Left renal cortex interstitium (tissue), 4 donors: ENCODE measurements at places on chromosomes 13 and 19.

- DNase-seq = no peak
These were observed 334.1 kb downstream of the TEX29 start for GRCh38 chr13:111654531-111654930.

- DNase-seq = no peak
These were observed 5.0 kb upstream of the MTMR6 start for GRCh38 chr13:25292301-25292700.

DNA sequence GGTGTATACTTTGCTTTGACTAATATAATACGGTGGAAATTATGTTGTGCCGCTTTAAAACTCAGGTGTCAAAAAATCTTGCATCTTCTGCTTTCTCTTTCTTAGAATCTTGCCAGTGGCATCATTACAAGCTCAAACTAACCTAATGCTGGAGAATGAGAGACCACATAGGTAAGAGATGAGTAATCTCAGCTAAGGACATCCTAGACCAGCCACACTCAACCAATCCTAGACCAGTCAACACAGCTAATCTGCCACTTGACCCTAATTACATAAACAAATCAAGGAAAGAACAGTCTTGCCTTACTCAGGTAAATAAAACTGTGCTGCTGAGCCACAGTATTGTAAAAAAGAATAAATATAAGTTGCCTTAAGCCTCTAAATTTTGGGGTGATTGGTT, 1323.9 kb upstream of the SPRY2 start:
- no peak for DNase-seq

DNA sequence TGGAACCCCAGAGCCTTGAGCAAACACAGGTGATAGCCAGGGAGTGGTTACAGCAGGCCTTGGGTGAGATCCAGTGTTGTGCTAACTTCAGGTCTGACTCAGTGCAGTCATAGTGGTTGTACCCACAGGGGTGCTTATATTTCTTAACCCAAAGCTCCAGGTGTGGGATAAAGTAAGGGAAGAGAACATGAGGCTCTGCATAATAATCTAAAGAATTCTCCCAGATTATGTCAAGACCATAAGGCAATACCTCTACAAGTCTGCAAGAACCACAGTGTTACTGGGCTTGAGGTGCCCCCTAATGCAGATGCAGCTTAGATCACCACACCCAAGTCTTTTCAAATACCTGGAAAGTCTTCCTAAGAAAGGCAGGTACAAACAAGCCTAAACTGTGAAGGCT, 485.4 kb downstream of the RFC3 start:
- DNase-seq = no peak

GRCh38 chr13:77533875-77534788, 1.4 kb upstream of the SCEL start:
- DNase-seq = no peak

GRCh38 chr13:42486711-42487198, 87.2 kb upstream of the TNFSF11 start:
- no peak for DNase-seq

- DNase-seq = no peak
These were observed 8.1 kb downstream of the ANO8 start for GRCh38 chr19:17326595-17326966.

DNA sequence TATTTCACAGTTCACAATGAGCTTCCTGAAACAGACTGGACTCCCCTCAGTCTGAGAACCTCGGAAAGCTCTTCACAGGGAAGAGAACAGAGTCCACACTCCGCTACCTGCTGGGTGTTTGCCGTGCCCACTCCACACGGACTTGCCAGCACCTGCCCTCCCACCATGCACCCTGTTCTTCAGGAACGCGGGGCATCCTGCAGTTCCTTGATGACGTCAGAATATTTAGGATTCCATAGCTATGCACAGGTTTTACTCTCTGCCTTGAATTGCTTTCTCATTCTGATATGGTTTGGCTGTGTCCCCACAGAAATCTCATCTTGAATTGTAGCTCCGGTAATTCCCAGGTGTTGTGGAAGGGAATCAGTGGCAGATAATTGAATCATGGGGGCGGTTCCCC, 74.4 kb upstream of the FARP1 start:
- DNase-seq = no peak

GRCh38 chr19:16168465-16169081, 4.8 kb downstream of the CIB3 start:
- no peak for DNase-seq

DNA sequence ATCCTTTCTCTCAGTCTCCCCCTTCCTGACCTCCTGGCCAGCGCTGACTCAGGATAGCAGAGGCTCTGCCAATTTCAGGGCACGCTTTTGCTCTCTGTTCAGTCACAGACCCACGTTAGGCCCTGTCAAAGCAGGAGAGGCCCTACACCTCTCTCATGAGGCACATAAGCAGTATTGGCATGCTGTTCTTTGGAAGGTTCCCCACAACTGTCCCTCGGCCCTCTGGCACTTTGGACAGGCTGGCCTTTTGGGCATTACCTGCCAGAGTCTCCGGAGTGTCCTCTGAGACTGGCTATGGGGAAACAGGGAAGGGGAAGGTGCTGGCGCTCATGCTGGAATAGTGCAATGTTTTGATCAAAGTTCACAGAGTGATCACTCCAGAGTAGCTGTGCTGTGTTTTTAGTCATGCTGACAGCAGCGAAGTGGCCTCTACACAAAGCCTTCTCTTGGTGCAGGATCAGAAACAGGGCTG, 23.7 kb upstream of the UBE2L5 start:
- no peak for DNase-seq

- no peak for DNase-seq
These were observed 38.1 kb downstream of the RNF17 start for GRCh38 chr13:24802074-24802473.

GRCh38 chr19:55248704-55249103, 10.1 kb downstream of the PPP6R1 start:
- DNase-seq = no peak

GRCh38 chr13:51674276-51674675, 90.0 kb downstream of the WDFY2 start:
- no peak for DNase-seq

DNA sequence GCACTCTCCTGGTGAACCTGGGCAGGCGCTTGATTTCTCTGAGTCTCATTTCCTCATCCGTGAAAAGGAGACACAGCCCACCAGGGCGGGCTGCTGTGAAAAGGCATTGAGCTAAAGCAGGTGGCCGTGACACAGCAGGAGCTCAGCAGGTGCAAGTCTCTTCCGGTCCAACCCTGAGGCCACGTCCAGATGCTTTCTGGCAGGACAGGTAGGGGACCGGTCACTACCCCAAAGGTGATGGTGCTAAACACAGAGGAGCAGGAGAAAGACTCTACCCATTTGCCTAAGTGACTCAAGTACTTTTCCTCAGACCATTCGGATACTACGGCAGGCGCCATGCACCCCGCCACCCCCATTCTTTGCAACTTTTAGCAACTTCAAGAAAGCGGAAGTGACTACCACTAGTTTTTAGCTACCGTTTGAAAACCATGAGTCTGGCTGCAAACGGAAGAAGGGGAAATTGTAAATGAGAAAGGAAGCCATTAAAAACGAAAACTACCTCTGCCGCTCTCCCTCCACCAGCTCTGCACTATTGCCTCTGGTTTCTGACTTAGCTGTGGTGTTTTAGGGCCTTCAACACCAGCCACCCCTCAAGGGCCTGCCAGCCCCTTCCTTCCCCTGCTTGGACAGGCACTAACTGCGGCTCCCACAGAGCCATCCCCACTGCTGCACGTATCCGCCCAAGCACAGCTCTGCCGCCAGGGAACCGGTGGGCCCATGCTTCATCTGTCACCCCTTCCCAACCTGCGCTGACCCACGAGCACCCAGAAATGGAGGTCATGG, 4.8 kb downstream of the PPP6R1 start:
- no peak for DNase-seq

- no peak for DNase-seq
These were observed 2.7 kb upstream of the RUBCNL start for GRCh38 chr13:46389457-46390451.

GRCh38 chr13:42747399-42747873, 33.9 kb upstream of the FAM216B start:
- no peak for DNase-seq

GRCh38 chr19:19866611-19867248, 1.0 kb downstream of the ZNF253 start:
- DNase-seq = peak; percentile 40

- no peak for DNase-seq
These were observed 7.3 kb upstream of the ZNF460 start for GRCh38 chr19:57273014-57273413.

GRCh38 chr13:29679396-29680053, 84.0 kb upstream of the SLC7A1 start:
- no peak for DNase-seq

GRCh38 chr13:94709001-94709834, 3.1 kb downstream of the SOX21 start:
- DNase-seq = no peak

- DNase-seq = no peak
These were observed 230.6 kb downstream of the KLF12 start for GRCh38 chr13:73903561-73903960.

GRCh38 chr19:51256155-51256625, 5.3 kb downstream of the SIGLECL1 start:
- no peak for DNase-seq

DNA sequence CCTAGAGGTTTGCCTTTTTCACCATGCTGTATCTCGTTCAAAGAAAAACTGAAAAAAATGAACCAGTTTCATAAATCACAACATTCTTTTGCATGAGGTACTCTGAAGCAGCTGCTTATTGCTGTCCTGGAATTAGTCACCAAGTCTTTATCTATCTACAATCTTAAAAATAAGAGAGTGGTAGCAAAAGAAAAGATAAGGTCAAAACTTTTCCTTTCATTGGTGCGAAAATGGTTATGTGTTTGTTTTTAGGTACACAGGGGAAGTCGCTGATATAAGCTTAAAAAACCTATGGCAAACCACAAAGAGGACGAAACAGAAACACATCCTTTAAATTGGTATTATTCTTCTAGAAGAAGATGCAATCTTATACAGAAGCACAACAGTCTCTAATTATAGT, 20.7 kb downstream of the OBI1 start:
- no peak for DNase-seq

DNA sequence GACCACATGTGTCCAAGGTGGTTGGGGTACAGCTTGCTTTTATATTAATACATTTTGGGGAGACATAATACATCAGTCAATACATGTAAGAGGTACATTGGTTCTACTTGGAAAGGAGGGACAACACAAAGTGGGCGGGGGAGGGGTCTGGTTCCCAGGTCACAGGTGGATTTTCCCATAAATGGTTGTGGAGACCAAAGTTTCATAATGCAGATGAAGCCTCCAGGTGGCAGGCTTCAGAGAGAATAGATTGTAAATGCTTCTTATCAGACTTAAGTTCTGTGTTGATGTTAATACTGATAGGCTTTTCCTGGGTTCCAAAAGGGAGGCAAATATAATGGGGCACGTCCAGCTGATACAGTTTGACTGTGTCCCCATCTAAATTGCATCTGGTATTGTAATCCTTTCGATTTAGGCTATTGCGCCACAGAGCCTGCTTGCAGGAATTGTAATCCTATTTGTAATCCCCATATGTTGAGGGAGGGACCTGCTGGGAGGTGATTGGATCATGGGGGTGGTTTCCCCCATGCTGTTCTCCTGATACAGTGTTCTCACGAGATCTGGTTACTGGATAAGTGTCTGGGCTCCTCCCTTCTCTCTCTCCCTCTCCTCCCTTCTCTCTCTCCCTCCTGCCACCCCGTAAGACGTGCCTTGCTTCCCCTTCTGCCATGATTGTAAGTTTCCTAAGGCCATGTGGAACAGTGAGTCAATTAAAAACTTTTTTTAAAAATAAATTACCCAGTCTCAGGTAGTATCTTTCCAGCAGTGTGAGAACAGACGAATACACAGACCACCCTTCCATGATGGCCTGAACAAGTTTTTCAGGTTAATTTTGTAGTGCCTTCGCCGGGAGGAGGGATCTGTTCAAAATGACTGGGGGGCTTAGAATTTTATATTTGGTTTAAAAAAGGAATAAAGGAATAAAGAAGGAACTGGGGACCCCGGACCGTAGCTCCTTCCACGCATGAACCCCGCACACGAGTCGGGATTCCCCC, 44.9 kb downstream of the ZNF823 start:
- no peak for DNase-seq

GRCh38 chr13:76707360-76707759, 178.8 kb downstream of the KCTD12 start:
- DNase-seq = no peak

- DNase-seq = no peak
These were observed at the start of gene GRIN3B for GRCh38 chr19:1000095-1000494. Gene GRIN3B (plus strand): TSS chr19:1000419. CDS start chr19:1000438, 19 bp downstream.

DNA sequence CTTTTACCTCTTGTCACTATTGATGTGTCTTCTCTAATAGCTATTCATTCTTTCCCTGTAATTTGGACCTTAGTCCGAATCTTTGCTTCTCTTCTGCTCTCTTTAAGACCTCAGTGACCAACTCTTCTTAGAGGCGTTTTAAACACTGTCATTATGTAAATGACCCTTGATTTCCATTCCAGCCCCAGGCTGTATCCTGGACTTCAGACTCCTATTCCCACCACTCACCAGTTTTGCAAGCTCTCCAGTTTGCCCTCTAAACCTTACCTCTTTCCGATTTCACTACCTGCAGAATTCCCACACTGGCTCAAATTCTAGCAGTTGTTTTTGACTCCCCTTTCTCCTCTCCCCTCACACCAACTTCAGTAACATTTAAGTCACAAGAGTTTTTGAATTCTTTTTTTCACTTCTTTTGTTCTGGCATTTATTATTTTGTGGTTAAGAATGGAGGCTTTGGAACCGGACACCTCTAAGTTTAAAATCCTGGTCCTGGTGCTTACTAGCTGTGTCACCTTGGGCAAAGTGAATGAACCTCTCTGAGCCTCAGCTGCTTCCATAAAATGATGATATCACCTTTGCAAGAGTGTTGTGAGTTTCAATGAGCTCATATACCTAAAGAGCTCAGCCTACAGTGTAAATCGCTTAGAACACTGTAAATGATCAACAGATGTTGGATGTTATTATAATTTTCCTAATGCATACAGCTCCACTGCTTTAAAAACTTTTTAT, 13.6 kb upstream of the HMGB1 start:
- no peak for DNase-seq

- DNase-seq = no peak
These were observed 36.2 kb upstream of the LRCH1 start for GRCh38 chr13:46516599-46517338.

DNA sequence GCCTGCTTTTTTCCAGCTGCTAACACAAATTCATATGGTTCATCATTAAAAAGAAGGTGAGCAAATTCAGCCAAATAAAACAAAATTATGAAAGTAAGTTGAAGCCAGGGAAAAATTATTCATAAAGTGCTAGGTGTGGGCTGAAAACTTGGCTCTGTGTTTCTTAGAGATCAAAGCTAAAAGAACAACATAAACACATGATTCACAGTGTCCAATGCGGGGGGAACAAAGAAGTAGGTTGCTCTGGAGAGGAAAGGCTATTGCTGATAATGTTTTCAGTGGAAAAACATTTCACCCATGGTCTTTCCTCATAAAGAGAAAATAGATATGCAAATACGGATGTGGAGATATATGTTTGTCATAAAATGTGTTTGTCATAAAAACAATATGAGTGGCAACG, 1691.5 kb upstream of the SLC10A2 start:
- DNase-seq = no peak

GRCh38 chr13:114219392-114219791, 15.3 kb upstream of the CDC16 start:
- no peak for DNase-seq
